CD4-positive, alpha-beta T cell treated with Interferon gamma for 1 hour (primary cell): ENCODE measurements at places on chromosomes 7 and 10.

- no peak for DNase-seq
These were observed 58.3 kb downstream of the DPYSL4 start for GRCh38 chr10:132245056-132245455.

GRCh38 chr10:52526251-52526823 lies 212.3 kb downstream of the DKK1 start:
- DNase-seq = no peak

- no peak for DNase-seq
These were observed 109.0 kb downstream of the EBF3 start for GRCh38 chr10:129854796-129855705.

- DNase-seq = no peak
These were observed 14.6 kb upstream of the NME8 start for GRCh38 chr7:37833818-37834146.

DNA sequence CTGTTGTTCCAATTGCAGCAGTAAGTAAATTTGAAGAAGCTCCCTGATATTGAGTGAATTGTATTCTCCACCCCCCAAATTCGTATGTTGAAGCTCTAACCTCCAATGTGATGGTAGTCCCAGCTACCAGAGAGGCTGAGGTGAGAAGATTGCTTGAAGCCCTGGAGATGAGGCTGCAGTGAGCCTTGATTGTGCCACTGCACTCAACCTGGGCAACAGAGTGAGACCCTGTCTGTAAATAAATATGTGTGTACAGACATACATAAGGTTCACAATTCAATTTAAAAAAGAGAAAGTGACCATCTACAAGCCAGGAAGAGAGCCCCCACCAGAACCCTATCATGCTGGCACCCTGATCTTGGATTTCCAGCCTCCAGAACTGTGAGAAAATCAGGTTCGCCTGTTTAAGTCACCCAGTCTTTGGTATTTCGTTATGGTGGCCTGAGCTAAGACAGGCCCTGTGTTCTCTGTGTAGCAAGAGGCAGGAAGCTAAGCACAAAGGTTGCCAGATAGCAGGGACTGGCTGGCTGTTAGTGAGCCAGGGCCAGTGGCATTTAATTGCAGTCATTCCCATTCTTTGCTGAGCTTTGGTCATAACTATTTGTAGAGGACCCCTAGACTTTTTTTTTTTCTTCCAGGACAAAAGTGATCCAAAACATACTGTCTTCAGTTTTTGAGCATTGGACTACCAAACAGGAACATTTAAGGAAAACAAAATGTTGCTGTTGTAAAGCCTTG lies 45.6 kb downstream of the AUTS2 start:
- no peak for DNase-seq

DNA sequence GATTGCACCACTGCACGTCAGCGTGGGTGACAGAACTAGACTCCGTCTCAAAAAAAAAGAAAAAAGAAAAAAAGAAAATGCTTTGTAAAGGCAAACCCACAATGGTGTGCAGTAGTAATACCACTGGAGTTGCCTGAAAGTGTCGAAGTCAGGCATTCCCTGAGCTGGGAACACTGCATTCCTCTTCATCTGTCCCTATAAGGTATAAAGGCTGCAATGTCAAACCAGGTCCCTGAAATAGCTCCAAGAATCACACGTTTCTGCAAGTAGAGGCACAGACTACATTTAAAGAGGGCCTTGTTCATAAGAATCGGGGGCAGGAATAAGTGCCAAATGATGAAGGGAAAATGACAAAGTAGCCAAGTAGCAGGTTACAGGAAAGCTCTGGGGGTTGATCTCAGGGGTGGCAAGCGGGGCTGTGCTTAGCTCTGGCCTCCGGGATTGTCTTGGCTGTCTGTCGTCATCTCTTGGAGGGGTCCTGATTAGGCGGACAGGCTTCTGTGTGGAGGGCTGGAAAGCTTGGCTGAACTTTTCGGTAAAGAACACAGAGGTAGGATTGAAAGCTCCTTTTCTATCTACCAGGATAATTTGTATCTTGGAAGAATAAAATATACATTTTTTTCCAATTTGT lies 109.1 kb downstream of the PFKFB3 start:
- DNase-seq = no peak

- DNase-seq = no peak
These were observed 60.2 kb downstream of the MAD1L1 start for GRCh38 chr7:2172311-2173188.

- no peak for DNase-seq
These were observed 129.6 kb downstream of the PRPF18 start for GRCh38 chr10:13716081-13717071.

DNA sequence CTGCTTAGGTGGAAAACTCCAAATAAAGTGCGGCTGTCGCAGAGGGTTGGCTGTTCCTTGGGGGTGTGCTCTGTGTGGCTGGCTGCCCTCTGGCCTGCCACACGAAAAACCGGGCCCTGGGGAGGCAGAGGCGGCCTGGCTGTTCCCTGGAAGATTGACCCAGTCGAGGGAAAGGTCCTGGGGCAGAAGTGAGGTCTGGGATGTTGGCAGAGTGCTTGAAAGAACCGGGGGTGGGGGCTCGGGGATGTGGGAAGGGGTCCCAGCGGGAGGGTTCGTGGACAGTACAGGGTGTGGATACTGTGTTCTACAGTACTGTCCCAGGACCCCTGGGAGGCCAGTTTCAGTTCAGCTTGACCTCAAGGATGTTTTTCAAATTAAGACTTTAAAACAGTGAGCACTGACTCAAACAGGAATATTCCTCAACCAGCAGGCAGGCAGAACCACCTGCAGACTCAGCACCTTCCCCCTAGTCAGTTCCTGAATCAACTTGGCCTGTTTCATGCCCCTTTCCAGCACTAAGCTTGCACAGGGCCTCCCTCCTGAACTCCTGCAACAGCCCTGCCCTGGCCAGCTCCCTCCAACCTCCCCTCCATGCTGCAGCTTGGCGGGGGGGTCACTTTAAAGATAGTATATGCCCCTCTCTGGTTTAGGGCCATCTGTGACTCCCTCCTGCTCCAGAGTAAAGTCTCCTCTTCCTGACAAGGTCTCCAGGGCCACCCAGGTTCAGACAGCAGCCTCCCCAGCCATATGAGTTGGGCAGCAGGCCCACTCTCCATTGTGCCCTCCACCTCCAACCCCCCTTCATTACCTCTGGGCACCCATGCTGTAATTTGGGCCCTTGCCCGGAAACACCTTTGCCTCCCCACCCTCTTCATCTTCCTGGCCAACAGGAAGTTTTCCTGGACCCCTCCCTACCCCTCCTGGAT lies 3.2 kb upstream of the ATP6V1F start:
- DNase-seq = no peak

DNA sequence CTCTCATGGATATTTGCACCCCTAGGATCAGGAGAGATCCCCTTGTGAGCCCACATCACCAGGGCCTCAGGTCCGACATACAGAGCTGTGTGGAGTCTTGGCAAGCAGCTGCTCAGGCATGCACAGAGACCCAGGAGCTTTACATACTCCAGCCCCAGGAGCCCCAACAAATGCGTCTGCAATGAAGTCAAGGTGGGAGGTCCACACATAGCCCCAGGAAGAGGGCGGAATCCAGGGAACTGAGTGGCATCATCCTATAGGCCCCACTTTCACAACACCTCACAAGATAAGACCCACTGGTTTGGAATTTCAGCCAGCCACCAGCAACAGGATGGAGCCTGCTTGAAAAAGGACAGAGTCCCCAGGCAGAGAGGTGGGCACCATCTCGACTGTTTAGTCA lies 106.7 kb downstream of the LSMEM1 start:
- DNase-seq = no peak

GRCh38 chr7:100137851-100138760 lies 10.6 kb upstream of the LAMTOR4 start:
- DNase-seq = no peak

DNA sequence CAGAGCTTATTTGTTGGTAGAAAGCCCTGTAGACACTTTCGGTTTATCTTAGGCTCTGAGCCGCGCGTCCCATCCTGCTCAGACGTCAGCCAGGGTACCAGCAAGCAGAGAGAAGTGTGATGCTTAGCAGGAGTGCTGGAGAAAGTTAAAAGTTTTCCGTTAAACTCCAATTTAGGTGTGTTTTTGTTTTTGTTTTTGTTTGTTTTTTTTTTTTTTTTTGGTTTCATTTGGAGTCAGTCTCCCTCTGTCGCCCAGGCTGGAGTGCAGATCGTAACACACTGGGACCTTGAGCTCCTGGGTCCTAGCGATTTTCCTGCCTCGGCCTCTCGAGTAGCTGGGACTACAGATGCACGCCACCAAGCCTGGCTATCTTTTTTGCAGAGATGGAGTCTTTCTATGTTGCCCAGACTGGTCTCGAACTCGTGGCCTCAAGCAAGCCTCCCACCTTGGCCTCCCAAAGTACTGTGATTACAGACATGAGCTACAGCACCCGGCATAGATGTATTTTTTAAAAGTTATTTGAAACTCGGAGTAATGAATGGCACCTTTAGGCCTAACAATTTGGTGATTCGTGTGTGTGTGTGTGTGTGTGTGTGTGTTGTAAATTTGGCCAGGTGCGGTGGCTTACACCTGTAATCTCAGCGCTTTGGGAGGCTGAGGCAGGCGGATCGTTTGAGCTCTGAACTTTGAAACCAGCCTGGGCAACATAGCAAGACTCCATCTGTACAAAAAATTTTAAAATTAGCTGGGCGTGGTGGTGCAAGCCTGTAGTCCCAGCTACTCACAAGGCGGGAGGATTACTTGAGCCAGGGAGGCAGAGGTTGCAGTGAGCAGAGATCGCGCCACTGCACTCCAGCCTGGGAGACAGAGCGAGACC lies 1.3 kb upstream of the HIP1 start:
- no peak for DNase-seq

DNA sequence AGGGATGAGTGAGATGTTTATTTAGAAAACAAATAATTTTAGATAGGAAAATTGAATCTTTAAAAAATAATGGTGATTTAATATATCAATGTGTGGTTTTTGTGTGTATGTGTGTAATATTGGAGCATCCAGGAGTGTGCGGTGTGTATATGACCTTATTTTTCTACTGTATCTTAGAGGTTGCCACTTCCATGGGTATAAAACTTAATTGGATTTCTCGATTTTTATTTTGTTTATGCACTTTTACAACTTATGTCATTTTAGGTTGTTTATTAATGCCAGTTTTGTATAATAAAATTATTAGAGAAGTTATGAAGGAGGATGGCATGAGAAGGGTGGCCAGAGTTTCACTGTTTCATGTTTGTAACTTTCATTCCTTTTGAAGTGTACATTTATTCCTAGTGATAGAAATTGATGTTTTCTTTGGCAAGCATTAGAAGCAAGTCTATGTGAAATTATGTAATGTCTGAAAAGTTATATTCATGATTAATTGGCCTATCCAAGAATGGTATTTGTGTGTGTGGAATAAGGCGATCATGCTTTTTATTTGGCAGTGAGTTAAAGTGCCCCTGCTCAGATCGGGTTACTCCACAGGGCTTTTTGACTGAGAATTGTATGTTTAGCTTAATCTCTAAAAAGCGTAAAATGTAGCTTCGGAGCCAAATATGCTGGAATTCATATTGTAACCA lies 110.3 kb downstream of the KAT6B start:
- no peak for DNase-seq

DNA sequence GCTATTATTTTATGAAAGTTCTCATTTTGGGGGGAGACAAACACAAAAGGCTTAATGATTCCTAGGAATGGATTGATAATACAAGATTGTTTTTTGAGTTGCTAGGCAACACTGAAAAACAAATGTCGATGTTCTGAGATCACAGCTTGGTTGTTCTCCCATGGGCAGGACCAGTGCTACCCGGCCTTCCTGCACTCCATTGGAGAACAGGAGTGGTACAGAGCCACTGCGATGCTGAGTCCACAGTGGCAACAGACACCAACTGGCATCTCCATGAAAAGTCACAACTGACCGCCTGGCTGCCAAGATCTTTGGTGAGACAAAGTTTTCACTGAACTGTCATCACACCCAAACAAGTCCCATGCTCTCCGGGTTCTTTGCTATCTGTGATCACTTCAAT lies 68.9 kb upstream of the NMT2 start:
- DNase-seq = no peak

DNA sequence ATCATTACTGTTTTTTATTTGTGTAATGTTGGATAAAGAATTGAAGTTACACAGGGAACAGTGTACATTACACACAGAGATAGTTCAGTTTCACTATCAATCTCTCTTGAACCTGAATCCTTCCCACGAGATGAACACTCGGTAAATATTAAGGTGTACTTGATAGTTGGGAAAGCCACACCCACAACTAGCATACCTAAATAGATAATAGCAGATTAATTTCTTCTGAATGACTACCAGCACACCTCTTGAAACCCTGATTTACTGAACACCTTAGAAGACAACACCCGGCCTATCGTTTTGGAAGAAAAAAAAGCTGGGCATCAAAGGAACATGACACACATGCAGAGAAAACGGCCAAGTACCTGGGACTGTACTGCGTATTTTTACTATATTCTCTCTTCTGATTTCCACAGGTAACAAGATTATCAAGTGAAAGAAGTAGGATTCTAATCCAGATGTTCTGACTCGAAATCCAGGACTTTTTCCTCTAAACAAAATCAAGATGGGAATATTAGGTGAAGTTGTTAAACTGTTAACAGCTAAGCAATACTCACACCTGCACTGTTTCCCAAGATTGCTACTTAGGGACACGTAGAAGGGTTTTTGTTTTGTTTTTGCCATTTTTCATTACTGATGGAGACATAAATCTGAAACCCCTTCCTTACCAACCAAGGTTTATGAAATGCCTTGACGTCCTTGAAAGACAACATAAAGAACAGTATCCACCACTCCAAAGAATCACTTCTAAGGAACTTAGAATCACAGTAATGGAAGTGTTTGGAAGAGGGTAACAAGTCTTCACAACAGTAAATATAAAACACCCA lies 1.0 kb downstream of the CCDC186 start:
- no peak for DNase-seq

DNA sequence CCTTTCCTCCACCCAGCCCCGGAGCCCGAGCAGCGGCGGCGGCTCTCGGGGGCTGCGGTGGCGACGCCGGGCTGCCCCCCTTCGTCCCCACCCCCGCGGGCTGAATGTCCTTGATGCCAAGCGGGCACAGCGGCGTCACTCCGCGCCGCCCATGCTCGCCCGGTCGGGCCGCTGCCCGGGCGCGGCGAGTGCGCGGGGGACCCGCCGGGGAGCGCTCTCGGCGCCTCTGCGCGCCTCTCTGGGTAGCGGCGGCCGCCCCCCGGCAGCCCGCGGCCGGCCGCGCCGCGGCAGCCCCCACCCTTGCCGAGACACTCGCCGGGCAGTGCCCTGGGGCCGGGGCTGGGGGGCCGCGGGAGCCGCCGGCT lies 433 bp upstream of the PLXNA4 start:
- no peak for DNase-seq

- peak; percentile 21 for DNase-seq
These were observed 23.2 kb downstream of the PILRA start for GRCh38 chr7:100396421-100396982.

- DNase-seq = no peak
These were observed 952 bp downstream of the DIP2C start for GRCh38 chr10:688312-689120.

GRCh38 chr10:14523286-14523685 lies 192.6 kb upstream of the FRMD4A start:
- no peak for DNase-seq

DNA sequence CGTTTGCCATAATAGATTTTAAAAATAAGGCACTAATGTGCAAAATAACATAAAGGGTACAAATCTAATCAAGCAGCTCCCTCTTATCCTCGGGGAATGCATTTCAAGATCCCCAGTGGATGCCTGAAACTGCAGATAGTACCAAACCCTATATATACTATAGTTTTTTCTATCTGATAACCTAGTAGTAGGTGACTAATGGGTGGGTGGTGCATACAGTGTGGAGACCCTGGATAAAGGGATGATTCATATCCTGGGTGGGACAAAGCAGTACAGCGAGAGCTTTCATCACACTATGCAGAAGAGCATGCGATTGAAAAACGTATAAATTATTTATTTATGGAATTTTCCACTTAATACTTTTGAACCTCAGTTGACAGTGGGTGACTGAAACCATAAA lies 464.5 kb downstream of the GRID1 start:
- no peak for DNase-seq
